Stimulated activated effector memory CD8-positive, alpha-beta T cell treated with anti-CD3 and anti-CD28 coated beads, Interleukin-12 subunit alpha, Interleukin-12 subunit beta, amount 100 ng/mL, for 72 hours (primary cell): ENCODE measurements at places on chromosomes 13 and 19.

DNA sequence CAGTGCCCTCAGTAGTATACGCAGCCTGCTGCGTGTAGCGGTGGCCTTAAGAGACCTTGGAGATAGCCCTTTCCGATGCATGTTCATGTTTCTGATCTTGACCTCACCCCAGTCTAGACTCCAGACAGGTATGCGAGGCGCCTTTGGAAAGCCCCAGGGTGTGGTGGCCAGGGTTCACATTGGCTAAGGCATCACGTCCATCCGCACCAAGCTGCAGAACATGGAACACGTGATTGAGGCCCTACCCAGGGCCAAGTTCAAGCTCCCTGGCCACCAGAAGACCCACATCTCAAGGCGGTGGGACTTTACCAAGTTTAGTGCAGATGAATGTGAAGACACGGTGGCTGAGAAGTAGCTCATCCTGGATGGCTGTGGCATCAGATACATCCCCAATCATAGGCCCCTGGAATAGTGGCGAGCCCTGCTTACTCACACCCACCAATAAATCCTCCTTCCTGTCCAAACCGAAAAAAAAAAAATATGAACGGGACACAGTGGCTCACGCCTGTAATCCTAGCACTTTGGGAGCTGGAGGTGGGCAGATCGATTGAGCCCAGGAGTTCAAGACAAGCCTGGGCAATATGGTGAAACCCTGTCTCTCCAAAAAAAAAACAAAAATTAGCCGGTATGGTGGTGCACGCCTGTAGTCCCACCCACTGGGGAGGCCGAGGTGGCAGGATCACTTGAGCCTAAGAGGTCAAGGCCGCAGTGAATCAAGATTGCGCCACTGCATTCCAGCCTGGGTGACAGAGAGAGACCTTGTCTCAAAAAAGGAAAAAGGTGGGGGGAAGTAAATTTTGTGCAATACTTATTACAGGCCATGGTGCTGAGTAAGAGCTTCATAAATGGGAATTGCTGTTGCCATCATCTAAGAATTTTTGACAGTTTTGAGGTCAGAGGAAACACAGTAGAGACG, 12.4 kb upstream of the CBLC start:
- no peak for DNase-seq

GRCh38 chr13:72113931-72114330, 246.9 kb upstream of the DACH1 start:
- DNase-seq: no peak

DNA sequence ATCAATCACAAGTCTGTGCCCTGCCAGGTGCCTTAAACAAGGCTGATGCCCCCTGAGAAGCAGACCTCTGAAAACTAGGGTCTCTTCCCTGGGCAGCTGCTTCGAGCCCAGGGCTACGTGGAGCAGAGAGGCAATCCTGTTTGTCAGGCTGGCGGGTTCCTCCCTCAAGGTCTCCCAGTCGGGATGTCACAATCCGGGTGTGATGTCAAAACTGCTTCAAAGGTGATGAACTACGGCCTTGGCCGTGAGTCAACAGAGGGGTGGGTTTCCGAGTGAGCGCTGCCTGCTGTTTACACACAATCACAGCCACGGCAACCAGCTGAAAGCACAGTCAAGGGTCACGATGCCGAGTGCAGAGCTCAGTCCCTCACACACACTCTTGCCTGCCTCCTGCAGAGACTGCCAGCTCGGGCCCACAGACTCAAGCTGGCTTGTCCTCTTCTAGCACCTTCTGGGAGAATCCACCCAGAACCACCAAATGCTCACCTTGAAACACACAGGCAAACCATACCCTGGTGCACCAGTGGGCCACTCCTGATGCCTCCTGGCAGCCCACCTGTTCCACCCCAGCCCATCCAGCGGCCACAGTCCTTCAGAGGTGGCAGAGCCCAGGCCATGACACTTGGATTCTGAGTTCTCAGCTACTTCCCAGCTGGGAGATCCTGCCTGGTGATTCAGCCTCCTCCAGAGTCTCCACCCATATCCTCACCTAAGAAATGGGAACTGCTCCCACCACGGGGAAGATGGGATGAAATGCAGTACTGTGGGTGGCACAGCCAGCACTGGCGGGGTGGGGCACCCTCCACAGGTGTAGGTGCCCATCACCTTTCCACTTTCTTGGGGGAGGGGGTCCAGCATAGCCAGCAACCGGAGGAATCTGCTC, 6.8 kb downstream of the ELL start:
- DNase-seq: no peak

DNA sequence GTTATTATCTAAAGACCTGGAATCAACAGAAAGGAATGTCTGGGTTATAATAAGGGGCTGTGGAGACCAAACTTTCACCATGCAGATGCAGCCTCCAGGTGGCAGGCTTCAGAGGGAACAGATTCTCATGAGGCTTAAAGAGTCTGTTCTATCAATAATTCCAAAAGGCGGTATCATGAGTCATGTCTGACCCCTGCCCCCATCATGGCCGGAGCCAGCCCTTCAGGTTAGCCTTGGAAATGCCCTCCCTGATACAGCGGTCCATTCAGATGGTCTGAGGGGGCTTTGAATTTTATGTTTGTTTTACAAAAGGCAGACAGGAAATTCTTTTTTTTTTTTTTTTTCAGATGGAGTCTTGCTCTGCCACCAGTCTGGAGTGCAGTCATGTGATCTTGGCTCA, 21.7 kb upstream of the LAMP1 start:
- DNase-seq: no peak

GRCh38 chr13:76023652-76024051, 387.5 kb downstream of the LMO7 start:
- no peak for DNase-seq

GRCh38 chr13:110424569-110425443, 117.7 kb downstream of the COL4A2 start:
- DNase-seq: no peak
